ENCODE measurements at places on chromosomes 13 and 19. TPM values are rescaled to one million over a fixed set of nuclear protein-coding genes. Genes with fewer than 3 reads are reported as not detected.

The KLF1 gene
- total RNA-seq, result 0.20 TPM

DNA sequence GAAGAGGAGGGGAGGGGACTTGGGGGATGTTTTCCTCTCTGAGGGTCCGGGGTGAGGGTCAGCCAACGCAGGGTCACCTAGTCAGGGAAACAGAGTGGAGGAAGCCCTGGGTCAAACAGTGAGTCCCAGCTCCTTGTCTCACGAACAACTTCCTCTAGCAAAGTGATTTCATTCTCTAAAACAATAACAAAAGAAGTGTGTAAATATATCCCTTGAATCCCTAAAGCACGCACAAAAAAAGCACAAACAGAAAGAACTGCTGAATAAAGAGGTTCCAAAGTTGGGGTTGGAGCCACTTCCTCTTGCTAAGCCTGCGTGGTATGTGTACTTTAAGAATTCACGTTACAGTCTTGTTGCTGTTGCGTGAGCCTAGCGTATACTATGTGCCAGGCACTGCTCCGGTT is 1.5 kb upstream of the C5AR2 start:
- DNase-seq, result no peak
- H3K27ac ChIP-seq, result no peak overlapping the region
- no peaks in the 10 kb centered on the region for H3K27me3 ChIP-seq
- peaks cover 8% of the 10 kb centered on the region for H3K4me1 ChIP-seq
- H3K4me3 ChIP-seq, result no peak overlapping the region

The GPR12 gene
- total RNA-seq, result not detected

DNA sequence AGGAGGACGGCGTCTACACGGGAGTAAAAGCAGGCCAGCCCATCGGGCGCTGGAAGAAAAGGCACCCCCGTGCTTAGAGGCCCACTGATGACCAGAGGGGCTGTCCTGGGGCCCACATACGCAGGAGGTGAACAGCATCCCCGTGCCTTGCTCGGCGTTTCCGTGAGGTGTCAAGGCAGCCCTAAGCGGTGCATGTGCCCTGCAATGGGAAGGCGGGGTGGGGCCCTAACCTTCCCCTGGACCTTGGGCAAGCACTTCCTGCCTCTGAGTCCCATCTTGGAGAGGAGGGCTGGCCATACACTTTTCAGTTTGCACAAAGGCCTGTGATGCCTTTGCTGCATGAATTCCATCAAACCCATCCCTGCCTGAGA is 47.8 kb upstream of the ATP11A start:
- DNase-seq, result no peak
- H3K27ac ChIP-seq, result no peak overlapping the region
- peaks cover 18% of the 10 kb centered on the region for H3K4me1 ChIP-seq
- H3K27me3 ChIP-seq, result peaks cover 12% of the 10 kb centered on the region

The CERS4 gene
- 26.7 TPM for total RNA-seq

DNA sequence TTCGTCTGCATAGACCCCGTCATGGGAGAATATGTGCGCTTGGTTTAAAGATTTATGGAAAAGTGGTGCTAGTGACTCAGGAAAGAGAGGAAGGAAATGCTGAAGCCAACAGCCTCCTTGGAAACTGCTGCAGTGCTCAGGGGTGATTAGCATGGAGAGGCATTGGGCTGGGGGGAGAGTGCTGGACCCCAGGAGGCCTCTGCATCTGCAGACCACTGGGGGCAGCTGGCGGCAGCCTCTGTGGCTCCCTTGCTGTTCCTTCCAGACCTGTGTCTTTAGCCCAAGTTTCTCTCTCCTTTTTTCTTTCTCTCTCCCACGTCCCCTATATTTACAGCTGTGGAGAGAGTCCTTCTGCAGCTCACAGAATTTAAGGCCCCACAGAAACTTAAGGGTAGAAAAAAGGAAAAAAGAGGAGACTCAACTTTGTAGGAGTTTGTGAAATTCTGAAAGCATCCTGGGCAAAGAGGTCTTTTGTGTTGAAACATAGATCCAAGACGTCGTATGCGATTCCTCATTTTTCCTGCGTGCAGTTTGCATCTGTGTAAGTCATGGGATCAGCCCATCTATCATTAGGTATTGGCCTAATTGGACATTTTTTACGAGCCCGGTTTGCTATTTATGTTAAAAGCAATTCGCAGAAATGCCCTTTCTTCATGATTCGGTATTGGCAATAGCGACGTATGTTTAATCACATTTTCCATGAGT is 116.2 kb upstream of the ZNF536 start:
- no peak overlapping the region for H3K4me3 ChIP-seq
- no peak overlapping the region for H3K27ac ChIP-seq
- DNase-seq, result no peak
- H3K4me1 ChIP-seq, result no peaks in the 10 kb centered on the region

DNA sequence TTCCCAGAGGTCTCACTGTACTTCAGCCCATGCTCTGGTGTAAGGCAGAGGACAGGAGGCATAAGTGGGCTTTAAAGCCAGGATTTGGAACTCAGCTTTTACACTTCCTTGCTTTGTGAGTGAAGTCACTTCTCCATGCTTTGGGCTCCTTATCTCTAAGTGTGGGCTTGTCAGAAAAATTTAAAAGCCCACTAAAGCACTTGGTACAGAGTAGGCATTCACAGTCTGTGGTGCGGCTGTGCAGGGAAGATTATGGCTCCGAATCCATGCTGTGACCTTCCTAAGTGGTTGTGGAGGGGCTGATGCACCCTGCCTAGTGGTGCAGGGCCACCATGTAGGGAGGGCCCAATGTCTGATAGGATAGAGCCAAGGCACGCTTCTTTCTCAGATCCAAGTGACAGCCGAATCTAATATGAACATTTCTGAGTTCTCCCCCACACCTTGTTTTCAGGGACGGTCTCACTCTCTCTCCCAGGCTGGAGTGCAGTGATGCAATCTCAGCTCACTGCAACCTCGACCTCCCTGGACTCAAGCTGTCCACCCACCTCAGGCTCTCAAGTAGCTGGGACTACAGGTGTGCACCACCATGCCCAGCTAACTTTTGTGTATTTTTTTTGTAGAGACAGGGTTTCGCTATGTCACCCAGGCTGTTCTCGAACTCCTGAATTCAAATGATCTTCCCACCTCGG is 6.9 kb downstream of the TIMM29 start:
- H3K36me3 ChIP-seq, result peaks cover 6% of the 10 kb centered on the region
- peak overlapping the region; percentile 41 for H3K27ac ChIP-seq
- H3K27me3 ChIP-seq, result no peaks in the 10 kb centered on the region
- DNase-seq, result no peak

The CEACAM1 gene
- total RNA-seq, result 21.0 TPM

GRCh38 chr13:98216135-98216565 is 39.1 kb upstream of the RNF113B start:
- DNase-seq, result no peak
- H3K4me1 ChIP-seq, result no peaks in the 10 kb centered on the region
- H3K36me3 ChIP-seq, result no peaks in the 10 kb centered on the region
- no peak overlapping the region for H3K27ac ChIP-seq

- H3K36me3 ChIP-seq, result no peaks in the 10 kb centered on the region
- H3K4me1 ChIP-seq, result peaks cover 2% of the 10 kb centered on the region
- H3K27me3 ChIP-seq, result peaks cover 36% of the 10 kb centered on the region
- DNase-seq, result no peak
- no peak overlapping the region for H3K4me3 ChIP-seq
Measured at GRCh38 chr19:18893587-18894253, 2.2 kb downstream of the CERS1 start.

Data from activated CD4-positive, alpha-beta T cell treated with anti-CD3 and anti-CD28 coated beads, Interleukin-2, amount 10 ng/mL, durations not matched to agents 7 days and 5 days (primary cell).